ENCODE measurements at places on chromosomes 7 and 10.
A peak's percentile ranks its signal among the peaks of the same experiment; 100 is the strongest.

DNA sequence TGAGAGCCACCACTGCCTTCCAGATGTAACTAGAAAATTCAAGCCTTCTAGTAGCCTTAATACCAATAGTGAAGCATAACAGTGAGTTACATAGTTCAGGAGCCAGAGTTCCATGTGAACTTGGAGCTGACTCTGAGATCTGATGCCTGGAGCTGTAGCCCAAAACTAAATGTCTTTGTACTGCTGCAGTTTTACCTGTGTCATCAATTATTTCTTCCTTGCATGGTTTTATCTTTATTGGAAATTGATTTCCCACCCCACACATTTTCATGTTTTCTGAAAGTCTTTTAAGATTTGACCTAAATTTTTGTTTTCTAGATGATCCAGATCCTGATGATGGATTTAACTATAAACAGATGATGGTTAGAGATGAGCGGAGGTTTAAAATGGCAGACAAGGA, 17.0 kb downstream of the OPN1SW start:
- DNase-seq: no peak

DNA sequence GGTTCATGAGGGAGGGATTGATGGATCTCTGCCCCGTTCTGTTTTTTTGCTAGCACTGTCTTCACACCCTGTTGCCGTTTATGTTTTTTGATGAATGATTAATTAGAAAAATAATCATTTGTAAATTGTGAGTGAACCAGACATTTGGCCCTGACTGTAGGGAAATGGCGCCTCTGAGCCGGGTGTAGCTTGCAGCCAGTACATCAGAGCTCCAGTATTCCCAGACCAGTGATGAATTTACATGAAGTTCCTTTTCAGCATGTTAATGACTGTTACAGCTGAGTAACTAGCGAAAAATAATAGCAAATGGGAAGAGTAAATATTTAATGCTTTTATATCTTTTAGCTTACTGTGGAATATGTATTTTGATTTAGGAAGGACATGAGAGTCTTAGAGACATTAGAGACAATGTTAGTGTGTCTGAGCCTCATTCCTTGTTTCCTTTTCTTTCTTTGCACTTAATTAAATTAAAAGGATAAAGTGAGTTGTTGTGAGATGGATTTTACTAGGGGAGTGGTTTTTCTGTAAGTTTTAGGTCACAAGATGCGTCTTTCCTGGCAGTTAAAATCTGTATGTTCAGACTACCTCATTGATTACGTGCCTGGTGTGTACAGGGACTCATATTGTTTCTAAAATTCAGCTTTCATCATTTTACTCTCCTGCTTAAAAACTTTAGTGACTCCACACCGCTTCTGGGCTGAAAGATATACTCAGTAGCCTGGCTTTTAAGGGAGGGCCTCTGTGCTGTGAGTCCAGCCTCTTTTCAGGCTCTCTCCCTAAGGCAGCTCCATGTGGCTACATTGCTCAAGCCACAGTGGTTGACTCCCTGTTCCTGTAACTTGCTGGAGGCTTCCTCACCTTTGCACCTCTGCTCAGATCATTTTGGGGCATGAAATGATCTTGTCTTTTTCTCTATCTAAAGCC, 86.4 kb downstream of the AUTS2 start:
- peak; percentile 50 for DNase-seq

DNA sequence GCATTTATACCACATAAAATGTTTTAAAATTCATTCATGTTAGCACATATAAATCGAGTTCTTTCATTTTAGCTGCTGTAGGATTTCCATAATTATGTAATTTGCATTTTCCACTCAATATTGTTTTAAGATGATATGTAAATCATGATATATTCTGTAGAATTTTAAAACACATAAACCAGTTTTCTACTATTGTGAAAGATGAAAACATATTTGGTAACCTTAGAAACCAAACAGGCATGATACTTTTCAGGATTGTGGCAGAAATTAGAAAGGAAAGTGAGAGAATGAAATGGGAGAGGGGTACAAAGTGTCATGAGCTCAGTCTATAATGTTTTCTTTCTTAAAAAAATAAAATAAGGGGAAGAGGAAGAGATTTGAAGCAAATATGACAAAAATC, 269.3 kb downstream of the PPP1R3A start:
- no peak for DNase-seq

DNA sequence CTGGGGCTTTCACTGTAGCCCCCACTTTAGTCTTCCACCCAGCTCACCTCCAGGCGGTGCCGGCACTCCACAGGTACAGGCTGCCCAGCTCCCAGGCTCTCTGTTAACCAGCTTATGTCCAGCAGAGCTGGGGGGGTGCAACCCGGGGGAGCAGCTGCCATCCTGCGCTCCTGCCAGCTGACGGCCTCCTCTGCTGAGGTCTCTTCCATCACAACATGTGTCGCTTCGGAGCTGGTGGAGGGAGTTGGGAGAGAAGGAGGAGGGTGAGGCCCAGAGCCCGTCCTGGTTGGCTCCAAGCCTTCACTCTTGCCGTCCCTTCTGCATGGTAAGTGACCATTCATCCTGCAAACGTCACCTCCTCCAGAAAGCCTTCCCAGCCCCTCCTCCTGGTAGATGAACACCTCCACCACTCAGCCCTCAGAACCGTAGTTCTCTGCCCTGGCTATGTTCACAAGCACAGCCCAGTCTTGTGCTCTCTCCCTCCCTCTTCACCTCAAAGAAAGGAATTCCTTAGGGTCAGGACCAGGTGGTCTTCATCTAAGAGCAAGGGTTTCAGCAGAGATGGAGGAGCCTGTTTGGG, 1.6 kb downstream of the POLM start:
- no peak for DNase-seq

DNA sequence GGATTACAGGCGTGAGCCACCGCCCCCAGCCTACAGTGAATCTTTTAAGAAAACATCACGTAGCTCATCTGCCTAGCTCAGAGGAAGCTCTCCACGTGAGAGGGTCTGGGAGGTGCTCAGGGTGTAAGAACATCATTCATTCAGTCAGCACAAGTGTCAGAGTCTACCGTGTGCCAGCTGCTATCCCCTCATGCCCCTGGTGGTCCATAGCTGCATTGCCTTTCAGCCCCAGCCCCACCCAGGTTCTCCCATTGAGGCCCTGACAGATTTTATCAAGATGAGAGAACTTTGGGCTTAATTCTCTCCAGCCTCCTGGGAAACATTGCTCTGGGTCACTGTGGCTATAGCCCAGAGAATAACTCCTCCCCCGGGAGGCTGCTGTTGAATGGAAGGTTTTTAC, 45.1 kb downstream of the ZNF503 start:
- DNase-seq: no peak

DNA sequence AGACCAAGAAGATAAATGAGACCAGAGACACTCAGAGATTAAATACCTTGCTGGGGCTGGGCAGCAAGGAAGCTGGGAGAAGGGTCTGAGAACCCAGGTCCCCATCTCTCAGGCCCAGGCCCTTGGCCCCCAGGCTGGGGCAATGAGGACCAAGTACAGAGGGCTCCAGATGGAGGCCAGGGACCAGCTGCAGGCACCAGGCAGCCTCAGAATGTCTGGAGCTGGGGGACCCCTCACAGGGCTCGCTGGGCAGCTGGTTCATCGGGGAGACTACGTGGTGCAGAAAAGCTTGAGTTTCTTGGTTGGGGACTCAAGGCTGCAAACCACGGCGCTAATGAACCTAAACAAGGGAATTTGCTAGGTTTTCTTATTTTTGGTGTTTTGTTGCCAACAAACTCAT, 75.6 kb downstream of the PRKAG2 start:
- DNase-seq: no peak

DNA sequence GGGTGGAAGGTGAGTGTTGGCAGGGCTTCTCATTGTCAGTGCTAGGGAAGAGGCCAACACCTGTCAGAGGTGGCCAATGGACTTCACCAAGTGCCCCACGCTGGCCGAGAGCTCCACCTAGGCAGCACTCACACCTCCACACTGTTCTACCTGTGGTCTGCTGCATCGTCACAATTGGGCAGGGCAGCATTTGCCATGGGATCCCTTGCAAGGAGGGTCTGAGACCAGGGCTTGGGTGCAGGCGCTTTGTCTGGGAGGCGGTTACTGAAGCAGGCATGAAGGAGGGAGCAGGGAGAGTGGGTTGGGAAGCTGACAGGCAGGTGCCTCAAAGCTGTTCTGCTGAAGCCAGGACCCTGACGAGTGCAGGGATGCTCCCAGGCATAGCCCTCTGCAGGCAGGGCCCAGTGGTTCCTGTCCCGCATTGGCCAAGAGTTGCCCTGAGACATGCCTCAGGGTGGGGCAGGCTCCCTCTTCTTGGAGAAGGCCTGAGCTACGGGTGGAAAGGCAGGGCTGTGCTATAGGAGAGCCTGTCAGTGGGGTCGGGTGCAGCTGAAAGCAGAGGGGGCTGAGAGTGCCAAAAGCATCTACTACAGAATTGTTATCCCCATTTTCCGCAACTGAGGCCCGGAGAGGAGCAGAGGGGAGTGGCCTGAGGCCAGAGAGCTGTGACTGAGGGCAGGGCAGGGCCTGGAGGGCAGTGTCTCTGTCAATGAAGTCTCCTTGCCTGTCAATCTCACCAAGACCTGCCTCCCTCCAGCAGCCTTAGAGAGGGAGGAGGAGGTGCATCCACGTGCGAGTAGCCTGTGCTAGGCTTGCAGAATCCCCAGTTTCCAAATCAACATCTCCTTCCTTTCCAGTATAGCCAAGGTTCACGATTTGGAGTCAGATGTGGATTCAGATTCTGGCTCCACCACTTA, 4.0 kb downstream of the RBP3 start:
- no peak for DNase-seq

DNA sequence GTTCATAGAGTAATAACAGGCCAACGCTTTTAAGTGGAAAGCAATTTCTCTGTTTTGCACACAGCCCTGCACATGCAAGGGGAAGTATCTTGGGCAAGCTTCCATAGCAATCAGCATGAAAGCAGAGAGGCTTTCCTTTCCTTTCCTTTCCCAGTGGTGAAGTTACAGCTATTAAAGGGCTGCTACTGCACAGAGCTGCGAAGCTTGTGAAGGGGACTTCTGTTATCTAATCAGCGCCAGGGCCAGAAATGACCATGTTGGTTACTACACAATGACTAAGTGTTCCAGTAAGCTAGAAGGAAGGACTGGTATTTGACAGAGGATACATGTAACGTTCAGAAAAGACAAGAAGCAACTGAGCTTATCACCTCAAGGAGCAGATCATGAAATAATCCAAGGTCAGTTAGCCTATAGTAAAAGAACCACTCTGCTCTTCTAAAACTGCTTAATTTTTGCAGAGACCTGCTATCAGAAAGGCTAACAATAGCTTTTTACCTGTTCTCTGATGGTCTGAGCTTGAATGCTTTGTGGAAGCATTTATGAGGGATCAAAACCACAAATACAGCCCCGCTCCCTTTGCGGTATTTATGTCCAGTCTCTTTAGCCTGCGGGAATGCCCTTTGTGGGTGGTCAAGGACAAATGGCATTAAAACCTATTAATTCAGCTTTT, 45.9 kb downstream of the SGMS1 start:
- peak; percentile 79 for DNase-seq

GRCh38 chr7:7790041-7790741, 71.8 kb upstream of the RPA3 start:
- no peak for DNase-seq

DNA sequence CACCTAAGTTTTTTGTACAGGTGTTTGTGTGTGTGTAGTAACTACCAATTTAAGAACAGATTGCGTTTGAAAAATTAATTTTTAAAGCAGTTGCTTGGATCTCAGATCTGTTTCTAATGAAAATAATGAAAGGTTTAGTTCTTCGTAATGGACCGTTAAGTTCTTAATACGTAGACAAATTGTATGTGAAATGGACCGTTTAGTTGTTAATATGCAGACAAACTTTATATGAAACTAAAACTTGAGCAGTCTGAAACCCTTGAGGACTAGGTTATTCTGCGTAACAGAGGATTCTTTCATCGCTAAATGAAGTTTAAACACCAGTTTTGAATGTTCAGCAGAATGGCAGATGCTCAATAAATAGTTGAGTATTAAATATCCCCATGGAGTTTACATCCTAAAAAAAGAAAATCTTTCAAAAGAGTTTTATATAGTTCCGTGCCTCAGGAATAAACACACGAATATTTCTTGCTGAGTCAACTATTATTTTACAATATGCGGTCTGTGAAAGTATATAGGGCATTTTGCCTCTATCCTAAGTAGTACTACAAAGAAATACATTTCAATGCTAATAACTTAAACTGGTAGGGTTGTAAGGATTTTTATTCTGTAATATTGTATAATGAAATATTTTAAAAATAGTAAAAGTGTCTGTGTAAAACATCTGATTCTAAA, 1.2 kb downstream of the DBF4 start:
- DNase-seq: no peak

DNA sequence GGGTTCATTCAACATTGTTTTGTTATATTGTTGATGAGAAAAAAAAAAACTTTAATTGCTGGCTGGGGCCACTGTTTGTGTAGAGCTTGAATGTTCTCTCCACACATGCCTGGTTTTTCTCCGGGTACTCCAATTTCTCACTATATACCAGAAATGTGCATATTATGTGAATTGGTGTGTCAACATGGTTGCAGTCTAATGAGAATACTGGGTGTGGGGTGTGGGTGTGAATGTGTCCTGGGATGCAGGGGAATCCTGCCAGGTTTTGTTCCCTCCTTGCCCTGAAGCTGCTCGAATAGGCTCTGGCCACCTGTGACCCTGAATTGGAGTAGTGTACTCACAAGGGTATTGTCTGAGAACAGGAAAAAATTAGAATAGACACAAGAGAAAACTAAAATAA, 81.4 kb downstream of the VIM start:
- no peak for DNase-seq

DNA sequence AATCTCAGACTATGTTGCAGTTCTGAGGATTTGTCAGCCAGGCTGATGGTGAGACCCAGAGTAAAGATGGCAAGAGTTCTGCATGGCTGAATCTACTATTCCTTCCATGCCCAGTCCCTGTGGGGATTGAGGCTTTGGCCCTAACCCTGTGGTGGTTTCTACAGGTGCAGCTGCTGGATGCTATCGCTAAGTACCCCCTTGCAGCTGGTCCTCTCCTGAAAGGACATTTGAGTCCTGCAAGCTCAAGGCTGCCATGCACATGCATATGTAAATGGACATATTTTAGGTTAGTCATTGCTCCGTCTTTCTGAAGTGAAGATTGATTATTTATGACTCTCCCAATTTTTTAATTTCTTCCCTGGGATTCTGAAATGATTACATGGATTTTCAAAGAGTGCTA, 1122.2 kb upstream of the CELF2 start:
- no peak for DNase-seq

- DNase-seq: no peak
These were observed 104.1 kb downstream of the ARHGAP22 start for GRCh38 chr10:48500771-48501170.

DNA sequence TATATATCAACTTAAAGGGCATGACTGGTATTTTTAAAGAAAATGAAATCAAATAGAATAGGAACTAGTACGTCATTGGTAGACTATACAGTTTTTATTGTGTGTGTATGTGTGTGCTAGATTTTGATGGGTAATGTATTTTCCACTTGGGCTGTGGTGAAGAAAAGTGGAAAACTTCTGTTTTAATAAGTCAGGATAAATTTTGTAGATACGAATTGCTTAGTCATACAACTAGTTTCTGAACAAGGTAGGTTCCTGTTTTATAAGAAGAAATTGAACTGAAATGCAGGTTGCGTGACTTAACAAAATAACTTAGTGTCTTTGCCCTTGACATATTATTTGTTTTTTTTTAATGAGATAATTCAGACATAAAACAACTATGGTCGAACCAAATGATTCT, 24.3 kb downstream of the UBN2 start:
- DNase-seq: no peak

- no peak for DNase-seq
These were observed 8.2 kb upstream of the RBP3 start for GRCh38 chr10:47339759-47340607.

- DNase-seq: no peak
These were observed 1039.5 kb upstream of the SORCS1 start for GRCh38 chr10:108203905-108204527.
